Stimulated activated CD4-positive, alpha-beta T cell treated with anti-CD3 and anti-CD28 coated beads, Interleukin-4, amount 100 ng/mL, for 48 hours (primary cell): ENCODE measurements at places on chromosomes 6 and 20.

DNA sequence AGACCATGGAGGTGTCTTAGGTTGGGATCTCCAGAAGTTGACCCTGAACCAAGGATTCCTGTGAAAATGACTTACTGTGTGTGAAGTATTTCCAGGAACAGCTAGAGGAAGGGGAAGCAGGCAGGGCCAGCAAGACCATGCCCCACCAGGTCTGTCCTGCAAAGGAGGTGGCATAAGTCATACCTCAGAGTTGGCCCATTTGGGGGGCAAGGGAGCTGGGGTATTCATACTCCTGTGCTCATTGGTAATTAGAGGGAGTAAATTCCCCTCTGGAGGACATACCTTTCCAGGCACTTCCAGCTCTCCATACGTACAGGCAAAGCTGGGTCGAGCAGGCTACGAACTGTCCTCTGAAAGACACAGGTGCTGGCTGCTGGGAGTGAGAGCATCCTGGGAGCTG, 72.4 kb downstream of the STK35 start:
- no peak for DNase-seq

DNA sequence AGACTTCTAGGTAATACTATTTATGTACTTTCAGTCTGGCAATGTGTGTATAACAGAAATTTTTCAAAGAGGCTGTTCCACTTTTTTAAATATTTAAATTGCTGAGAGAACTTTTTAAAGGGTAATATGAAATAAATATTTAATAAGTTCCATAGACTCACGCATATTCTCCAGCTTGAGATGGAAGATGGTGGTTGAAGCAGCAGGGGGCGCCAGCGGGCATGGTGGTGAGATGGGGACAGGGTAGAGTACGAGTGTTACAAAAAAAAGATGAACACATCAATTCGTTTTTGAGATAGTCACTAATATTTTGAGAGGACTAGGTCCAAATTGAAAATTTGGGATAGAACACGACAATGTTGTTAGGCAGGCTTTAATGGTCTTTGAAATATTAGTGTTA, 68.4 kb downstream of the RSPO3 start:
- peak; percentile 65 for DNase-seq

GRCh38 chr6:13234130-13234529, 94.2 kb downstream of the TBC1D7 start:
- DNase-seq = no peak

- DNase-seq = no peak
These were observed 111.6 kb downstream of the ERMARD start for GRCh38 chr6:169862892-169863525.

DNA sequence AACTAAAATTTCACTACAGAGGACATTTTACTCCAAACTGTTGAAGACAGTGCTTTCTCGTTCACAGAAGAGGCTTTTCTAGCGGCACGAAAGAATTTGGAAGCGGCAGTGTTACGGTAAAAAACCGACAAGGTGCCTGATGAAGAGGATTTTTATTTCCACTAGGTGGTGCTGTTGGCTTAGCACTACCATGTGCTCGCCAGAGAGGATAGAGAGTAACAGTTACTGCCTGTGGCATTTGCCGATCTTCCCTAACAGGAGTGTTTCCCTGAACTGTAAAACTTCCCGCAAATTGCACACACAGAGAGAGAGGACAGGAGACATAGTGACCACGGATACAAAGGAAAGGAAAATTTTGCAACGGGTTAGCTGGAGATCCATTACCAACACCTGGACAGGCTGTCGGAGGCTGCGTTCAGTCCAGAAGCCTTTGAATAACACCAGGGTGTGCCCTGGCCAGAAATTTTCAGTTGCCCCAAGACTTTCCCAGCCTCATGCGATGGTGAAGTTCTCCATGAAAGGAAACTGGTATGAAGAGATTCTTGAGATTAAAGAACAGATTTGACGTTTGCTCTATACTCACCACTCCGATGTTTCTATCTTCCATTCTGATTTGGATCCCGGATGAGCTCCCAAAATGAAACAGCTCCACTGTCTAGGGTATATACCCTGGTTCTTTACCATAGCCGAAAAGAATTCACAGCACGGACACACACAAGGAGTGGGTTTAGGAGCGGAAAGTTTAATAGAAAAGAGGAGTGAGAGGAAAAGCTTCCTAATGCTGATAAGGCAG, 48.1 kb downstream of the HLA-DPB1 start:
- no peak for DNase-seq

- DNase-seq = no peak
These were observed 45.3 kb upstream of the HDDC2 start for GRCh38 chr6:125346926-125347563.

DNA sequence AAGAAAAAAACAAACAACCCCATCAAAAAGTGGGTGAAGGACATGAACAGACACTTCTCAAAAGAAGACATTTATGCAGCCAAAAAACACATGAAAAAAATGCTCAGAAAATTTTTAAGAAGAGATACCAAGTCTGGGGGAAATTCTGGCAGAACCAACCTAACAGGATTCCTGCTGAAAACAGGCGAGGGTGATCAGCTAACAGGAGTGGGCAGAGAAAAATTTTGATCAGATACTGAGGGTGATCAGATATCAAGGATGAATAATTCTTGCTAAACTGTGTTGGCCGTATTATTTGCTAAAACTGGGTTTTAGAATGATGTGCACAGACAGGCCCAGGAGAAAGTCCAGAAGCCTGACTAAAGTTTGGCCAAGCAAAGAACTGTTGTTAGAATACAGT, 557.3 kb downstream of the CD109 start:
- DNase-seq = no peak

DNA sequence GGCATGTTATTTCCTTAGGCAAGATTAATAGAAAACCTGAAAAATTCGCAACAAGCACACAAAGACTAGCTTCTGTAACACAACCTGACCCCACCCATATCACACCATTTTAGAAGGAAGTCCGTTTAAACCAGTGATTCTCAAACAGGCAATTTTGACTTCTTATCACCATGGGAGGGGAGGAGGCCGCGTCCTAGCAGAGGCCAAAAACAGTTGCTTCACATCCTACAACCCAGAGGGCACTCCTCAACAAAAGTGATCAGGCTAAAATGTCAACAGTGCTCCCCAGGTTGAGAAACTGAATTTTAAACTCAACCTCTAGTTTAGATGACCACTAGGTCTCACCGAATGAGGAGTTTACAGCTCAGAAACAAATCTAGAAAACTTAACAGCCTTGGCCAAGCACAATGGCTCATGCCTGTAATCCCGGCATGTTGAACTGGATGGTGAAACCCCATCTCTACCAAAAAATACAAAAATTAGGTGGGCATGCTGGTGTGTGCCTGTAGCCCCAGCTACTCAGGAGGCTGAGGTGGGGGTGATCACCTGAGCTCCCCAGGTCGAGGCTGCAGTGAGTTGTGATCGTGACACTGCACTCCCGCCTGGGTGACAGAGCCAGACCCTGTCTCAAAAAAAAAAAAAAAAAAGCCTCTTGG, 3.4 kb downstream of the SNX5 start:
- no peak for DNase-seq

DNA sequence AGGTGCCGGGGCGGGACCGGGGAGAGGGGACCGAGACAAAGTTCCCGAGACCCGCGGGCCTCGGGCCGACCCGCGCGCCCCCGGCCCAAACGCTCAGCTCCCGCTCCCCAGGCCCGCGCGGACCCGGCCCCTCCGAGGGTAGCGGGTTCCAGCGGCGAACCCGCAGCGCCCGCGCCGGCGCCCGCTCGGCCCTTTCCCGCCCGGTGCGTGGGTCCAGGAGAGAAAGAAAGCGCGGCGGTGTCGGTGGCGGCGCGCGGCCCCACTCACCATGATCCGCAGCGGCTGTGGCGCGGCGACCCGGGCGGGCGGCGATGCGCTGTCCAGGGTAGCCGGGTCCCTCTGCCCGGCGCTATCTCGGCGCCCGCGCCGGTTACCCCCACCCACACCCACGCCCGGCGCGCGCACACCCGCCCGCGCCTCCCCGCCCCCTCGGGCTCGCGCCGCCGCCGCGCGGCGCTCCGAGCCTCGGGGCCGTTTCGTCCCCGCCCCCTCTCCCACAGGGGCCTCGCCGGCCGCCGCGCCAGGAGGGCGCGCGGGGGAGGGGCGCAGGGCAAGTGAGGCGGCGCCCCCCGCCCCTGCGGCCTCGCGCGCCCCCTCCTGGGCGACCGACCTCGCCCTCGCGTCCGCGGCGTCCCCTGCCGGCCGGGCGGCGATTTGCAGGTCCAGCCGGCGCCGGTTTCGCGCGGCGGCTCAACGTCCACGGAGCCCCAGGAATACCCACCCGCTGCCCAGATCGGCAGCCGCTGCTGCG, at the start of gene ELOVL2:
TSS of gene ELOVL2 (minus strand) at position 345 of the 751 bp plus-strand sequence. CDS start at position 270, 75 bp downstream.
- DNase-seq = no peak

- no peak for DNase-seq
These were observed 1.1 kb upstream of the SIM1 start for GRCh38 chr6:100465701-100466409.

- no peak for DNase-seq
These were observed 212.3 kb upstream of the PMEPA1 start for GRCh38 chr20:57922083-57922482.

DNA sequence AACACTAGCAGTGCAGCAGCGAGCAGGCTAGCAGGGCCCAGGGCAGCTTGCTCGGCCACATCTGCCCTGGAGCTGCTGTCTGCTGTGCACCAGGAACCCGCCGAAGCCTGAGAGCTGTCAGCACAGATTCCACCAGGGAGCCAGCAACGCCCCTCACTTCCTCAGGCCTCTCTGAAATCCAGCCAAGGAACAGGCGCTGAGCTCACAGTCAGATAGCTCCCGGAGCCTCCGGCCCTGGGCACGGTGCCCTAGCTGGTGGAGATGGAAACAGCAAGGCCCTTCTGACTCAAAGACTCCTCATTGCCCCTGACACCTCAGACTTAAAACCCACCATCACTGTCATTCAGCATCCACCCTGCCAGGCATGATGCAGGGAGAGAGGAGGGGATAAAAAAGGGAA, 839.4 kb downstream of the MAFB start:
- no peak for DNase-seq

- DNase-seq = no peak
These were observed 264.5 kb downstream of the KIF16B start for GRCh38 chr20:16308754-16309153.

DNA sequence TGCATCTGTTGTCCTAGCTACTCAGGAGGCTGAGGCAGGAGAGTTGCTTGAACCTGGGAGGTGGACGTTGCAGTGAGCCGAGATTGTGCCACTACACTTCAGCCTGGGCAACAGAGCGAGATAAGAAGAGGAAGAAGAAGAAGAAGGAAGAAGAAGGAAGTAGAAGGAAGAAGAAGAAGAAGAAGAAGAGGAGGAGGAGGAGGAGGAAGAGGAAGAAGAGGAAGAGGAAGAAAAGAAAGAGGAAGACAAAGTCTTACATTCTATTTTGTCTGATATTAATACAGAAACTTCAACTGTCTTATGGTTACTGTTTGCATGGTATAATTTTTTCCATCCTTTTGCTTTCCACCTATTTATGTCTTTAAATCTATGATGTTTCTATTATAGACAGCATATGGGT, 7.2 kb upstream of the NELFCD start:
- DNase-seq = no peak

DNA sequence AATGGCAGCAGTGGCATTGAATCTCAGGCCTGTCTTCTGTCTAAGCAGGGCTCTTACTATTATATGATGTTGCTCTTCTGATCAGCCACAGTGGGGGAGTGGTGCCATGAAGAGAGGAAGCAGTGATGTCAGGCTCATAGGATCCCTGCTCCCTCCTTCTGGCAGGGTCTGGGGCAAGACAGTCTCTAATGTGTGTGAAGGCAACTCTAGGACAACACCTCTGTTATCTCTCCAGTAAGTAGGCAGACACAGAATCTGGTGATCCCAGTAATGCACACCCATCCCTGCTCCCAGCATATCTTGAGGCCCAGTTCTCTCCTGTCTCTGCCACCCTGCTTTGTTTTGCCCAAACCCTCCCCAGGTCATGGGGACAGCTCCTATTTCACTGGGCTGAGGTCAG, 8.8 kb downstream of the C20orf202 start:
- no peak for DNase-seq

- DNase-seq = no peak
These were observed 4.9 kb downstream of the VGLL2 start for GRCh38 chr6:117270055-117270842.

DNA sequence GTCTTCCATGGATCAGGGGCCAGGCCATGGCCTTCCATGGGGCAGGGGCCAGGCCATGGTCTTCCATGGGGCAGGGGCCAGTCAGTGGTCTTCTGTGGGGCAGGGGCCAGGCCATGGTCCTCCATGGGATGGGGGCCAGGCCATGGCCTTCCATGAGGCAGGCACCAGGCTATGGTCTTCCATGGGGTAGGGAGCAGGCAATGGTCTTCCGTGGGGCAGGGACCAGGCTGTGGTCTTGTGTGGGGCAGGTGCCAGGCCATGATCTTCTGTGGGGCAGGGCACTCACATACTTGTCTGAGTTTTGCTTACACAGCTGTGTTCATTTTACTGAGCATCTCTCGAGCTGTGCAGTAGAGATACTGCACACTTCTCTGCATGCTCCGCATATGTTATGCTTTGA, 57.3 kb upstream of the THBS2 start:
- DNase-seq = no peak

GRCh38 chr6:2725999-2726567, 24.6 kb downstream of the MYLK4 start:
- no peak for DNase-seq

- DNase-seq = no peak
These were observed 38.0 kb downstream of the FOXA2 start for GRCh38 chr20:22546344-22546743.

DNA sequence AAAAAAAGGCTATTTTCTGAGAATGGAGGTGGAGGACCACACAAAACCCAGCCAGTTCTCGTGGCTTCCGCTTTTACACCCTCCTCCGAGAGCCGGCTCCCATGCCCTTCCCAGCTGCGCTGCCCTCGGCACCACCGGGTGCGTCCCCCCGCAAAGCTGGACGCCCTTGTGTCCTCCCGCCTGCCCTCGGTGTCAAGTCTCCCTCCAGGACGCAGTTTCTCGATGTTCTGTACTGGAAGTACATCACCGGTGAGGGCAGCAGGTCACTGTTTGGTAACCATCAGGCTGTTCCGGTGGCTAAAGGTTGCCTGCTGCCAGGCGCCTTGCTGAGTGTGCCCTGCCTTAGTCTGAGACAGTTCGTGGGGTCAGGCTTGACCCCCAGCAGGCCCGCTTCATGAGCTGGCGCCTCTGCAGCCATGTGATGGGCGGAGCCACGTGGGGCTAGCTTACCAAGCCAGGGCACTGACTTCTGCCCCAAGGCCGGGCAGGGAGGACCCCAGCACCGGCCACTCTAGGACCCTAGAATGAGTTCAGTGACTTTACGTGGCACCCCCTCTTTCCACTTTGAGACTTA, 34.6 kb downstream of the RREB1 start:
- no peak for DNase-seq

DNA sequence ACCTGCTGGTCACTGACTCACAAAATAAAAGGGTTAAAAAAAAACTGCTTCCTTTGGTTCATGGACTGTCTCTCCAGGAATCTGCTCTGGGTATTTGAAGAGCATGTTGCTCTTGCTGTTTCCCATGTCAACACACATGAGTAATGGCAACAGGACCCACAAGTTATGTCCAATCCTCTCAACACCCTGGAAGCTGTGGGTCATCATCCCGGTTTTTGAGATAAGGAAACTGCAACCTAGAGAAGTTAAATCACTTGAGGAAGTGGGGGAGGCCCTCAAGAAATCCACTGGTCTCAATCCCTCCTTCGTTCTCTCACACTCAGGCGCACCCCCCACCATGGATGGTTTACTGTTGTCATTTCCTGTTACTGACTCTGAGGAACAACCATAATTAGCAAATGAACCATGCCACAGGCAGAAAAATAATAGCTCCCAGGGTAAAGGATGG, 12.4 kb downstream of the MAP1LC3A start:
- no peak for DNase-seq
